ENCODE measurements at places on chromosomes 5 and 9.
A peak's percentile ranks its signal among the peaks of the same experiment; 100 is the strongest.

DNA sequence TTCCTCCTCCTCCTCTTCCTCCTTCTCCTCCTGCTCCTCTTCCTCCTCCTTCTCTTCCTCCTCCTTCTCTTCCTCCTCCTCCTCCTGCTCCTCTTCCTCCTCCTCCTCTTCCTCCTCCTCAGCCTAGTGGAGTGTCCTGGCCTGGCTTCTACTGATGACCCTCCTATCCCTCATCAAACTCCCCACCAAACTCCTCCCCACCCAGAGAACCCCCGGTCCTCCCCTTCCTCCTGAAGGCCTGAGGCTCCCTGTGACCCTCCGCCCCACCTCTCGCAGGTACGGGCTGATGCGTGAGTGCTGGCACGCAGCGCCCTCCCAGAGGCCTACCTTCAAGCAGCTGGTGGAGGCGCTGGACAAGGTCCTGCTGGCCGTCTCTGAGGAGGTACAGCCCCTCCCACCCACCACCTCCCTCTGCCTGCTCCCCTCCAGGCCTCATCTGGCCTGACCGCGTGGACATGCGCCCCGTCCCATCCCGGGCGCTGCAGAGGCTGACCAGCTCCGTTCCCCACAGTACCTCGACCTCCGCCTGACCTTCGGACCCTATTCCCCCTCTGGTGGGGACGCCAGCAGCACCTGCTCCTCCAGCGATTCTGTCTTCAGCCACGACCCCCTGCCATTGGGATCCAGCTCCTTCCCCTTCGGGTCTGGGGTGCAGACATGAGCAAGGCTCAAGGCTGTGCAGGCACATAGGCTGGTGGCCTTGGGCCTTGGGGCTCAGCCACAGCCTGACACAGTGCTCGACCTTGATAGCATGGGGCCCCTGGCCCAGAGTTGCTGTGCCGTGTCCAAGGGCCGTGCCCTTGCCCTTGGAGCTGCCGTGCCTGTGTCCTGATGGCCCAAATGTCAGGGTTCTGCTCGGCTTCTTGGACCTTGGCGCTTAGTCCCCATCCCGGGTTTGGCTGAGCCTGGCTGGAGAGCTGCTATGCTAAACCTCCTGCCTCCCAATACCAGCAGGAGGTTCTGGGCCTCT, 10.6 kb downstream of the FGFR4 start:
- no peak for DNase-seq

GRCh38 chr9:35658137-35658967, at the start of gene CCDC107:
TSS of gene CCDC107 (plus strand) at chr9:35658292. CDS start at chr9:35658380, 88 bp downstream.
- peak; percentile 65 for DNase-seq

GRCh38 chr5:16936150-16936988, at the start of gene MYO10:
TSS of gene MYO10 (minus strand) at chr5:16936288. CDS start at chr5:16935808, 480 bp downstream.
- peak; percentile 91 for DNase-seq

DNA sequence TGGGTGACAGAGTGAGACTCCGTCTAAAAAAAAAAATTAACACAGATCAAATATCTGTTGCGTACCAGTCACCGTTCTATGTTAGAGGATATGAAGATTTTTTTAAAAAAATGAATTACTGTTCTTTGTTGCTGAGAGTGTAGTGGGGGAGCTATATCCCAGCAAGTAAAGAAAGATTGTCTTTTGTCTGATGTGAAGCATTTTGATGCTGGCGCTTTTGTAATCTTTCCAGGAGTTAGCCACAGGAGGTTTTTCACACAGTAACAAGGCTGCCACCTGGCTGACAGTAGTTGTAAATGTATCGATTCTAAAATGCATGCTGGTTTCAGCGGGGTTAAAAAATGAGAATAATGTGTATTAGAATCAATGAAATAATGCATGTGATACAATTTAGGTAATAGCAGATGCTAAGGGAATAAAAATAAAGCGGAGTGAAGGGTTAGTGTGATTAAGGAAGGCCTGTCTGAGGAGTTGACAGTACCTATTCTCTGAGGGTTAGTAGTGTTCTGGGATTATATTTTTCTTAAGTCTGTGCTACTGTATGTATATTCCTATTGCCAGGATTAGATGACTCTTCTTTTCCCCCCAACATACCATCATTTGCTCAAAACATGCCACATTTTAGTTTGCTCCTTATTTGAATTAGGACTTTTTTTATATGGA, 3.4 kb downstream of the LMNB1 start:
- DNase-seq, result peak; percentile 52

DNA sequence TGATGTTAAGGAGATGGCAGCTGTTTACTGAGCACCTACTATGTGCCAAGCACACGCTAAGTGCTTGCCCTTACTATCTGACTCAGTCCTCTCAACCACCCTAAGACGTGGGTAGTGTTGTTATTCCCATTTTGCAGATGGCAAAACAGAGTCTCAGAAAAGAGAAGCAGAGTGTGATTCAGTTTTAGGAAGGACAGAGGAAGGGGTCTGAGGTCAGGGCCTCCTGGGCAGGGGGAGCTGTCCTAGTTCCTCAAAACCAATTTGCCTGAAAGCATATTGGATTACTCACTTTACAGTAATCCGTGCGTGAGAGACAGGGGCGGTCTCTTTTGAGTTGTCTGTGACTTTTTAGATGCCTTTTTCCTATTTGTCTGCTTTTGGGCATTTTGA, 23.2 kb downstream of the DNM1 start:
- DNase-seq, result no peak

DNA sequence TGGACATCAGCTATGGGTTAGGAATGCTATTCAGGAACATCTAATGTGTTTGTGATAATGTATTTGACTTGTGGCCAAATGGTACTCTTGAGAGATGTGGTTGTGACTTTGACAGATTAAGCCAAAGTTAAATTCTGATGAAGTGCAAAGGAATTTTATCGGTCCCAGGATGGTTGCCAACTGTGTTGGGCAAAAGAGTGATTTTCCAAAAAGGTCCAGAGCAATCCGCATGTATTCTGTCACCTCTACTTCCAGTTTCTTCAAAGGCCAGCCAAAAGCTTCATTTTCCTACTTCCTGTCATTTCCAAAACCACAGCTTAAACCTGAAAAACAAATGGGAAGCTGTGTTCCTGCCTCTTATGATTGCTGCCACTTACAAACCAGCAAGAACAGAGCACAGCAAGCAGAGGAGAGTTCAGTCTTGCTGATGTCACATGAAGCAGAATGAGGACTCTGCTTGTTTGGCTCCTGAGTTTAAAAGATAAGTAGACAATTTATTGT, 59.8 kb downstream of the MARCHF3 start:
- no peak for DNase-seq

DNA sequence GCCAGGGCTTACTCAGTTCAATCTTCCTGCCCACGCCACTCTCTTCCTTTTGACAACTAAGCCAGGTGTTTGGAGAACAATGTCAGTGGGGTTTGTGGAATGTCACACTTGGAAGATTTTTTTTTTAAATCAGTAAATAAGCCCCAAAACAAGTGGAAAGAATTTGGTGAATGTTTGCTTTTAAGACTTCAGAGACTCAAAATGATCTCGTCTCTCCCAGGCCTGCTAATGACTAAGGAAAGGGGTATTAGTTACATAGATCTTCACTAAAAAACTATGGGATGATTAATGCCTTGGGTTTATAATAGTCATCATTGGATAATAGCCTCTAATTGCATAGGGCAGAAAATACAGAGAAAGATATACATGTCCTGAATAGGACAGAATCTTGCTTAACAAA, 166.4 kb downstream of the DMRT2 start:
- DNase-seq, result no peak

DNA sequence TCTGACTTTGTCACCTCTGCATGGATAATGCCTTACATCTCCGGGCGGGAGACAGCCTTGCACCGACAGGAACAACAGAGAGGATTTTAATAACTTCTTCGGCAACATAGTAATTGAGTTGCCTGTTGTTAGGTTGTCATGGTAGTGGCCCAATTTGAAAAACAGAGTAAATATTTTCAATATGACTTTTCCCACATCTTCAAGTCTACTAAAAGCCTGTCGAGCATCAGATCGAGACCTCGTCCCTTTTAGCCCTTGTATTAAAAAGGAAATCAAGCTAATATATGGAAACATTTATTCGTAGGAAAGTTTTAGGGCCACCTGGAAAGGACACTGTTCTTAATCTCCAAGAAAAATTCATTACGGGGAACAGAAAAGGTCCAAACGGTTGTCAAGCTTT, 70.8 kb upstream of the FCN2 start:
- no peak for DNase-seq

DNA sequence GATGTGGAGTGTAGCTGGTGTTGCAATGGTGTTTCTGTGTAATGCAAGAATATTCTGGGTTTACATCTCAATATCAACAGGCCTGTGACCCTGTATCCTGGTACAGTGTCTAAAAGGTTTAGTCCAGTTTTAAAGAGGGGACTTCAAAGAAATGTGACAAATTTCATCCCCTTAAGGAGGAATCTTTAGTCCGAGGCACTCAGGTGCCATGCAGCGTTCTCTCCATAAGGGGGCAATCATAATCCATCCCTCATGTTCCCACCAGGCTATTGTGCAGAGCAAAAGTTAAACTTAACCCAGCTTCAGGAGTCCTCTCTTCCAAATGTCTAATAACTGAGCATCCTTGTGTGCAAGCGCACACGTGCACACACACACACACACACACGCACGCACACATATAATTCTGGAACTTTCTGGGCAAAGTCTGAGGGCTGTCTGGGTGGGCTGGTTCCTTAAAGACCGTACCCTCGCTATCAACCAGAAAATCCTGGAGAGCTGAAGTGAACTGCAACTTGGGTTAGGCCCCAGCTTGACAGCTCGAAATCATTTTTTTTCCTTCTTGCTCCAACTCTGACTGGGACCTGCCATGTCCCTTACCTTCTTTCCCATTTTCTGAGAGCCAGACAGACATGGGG, 46.0 kb downstream of the CRB2 start:
- DNase-seq, result peak; percentile 68

GRCh38 chr9:110028676-110029075, 179.3 kb downstream of the C9orf152 start:
- no peak for DNase-seq

DNA sequence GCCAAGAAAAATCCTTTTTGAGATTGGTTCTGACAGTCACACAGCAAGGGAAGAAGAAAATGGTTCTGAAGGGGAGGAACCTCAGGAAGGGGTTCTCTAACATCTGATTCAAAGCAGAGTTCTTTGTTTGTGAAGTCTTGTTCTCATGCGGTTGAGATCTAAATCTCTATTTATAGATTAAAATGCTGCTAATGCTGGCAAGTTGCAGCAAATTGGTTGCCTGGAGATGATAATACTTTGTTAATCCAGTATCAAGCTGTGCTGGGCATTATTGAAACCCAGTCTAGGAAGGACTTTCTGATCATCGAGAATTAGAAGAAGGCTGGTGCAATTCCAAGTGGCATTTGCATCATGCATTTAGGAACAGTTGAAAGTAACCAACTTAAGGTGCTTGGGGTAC, 34.0 kb upstream of the SLC28A3 start:
- DNase-seq, result no peak
